Lung microvascular endothelial cell (primary cell): ENCODE measurements at places on chromosomes 13 and 19. TPM values are rescaled to one million over a fixed set of nuclear protein-coding genes. Genes with fewer than 3 reads are reported as not detected.

Gene SIGLEC8
- not detected in 2 replicates for total RNA-seq

Gene PLIN4
- 0.65 and 2.0 TPM in 2 replicates for total RNA-seq

Gene SIGLEC6
- total RNA-seq, result not detected in 2 replicates

Gene GNG8
- total RNA-seq, result not detected in 2 replicates

Gene MEF2B
- under 0.01 and 0.20 TPM in 2 replicates for total RNA-seq

Gene LYPD4
- total RNA-seq, result not detected in 2 replicates

Gene GPR12
- total RNA-seq, result not detected in 2 replicates

Gene ZNF628
- 0.65 and 0.79 TPM in 2 replicates for total RNA-seq

Gene MTMR6
- 19.8 and 24.6 TPM in 2 replicates for total RNA-seq

Gene TLE5
- 103 and 142 TPM in 2 replicates for total RNA-seq

Gene SIGLEC5
- total RNA-seq, result not detected in 2 replicates

Gene PLPP2
- 31.6 and 36.1 TPM in 2 replicates for total RNA-seq
